Ascending aorta (tissue), 2 donors: ENCODE measurements at places on chromosomes 3 and 15.
A peak's percentile ranks its signal among the peaks of the same experiment; 100 is the strongest.

DNA sequence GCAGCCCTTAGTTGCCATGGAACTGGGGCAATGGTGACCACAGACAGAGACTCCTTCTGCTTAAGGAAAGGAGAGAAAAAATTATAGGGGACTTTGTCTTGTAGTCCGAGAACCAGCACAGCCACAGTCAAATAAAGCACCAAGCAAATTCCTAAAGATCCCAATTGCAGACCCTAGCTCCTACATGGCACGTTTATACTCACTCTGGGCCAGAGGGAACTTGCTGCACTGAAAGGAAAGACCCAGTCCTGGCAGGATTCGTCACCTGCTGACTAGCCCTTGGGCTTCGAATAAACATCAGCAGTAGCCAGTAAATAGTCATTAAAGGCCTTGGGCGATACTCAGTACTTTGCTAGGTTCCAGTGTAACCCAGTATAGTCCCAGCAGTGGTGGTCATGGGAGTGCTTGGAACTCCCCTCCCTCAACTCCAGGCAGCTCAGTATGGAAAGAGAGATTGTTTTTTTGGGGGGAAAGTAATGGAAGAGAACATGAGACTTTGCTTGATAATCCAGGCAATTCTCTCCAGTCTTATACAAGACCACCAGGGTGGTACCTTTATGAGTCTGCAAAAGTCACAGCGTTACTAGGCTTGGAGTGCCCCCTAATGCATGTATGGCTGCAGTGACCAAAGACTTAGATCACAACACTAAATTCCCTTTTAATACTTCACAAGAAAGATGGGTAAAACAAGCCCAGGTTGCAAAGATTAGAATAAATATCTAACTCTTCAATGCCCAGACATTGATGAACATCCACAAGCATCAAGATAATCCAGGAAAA is 66.4 kb upstream of the AGTR1 start:
- DNase-seq = no peak

DNA sequence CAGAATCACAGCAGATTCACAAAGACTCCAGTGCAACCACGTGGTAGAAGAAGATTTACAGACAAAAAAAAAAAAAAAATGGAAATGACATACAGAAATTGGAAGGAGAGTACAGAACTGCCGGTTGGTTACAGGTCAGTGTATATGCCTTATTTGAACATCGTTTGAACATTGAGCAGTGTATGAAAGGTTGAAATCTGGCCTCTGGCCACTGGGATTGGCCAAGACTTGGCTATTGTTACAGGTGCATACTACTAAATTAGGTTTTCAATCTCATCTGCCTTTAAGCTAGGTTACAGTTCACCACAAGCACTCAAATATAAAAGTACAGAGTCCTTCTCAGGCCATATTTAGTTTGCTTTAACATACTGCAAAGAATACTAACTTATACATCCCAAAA is 59.8 kb downstream of the THBS1 start:
- DNase-seq = no peak

- no peak for DNase-seq
Observed at GRCh38 chr3:42532229-42532628, 29.8 kb downstream of the VIPR1 start.

- DNase-seq = no peak
Observed at GRCh38 chr3:13019243-13020095, 53.8 kb downstream of the IQSEC1 start.

- peak; percentile 63 for DNase-seq
Observed at GRCh38 chr3:71066849-71067261, 516.7 kb downstream of the FOXP1 start.

DNA sequence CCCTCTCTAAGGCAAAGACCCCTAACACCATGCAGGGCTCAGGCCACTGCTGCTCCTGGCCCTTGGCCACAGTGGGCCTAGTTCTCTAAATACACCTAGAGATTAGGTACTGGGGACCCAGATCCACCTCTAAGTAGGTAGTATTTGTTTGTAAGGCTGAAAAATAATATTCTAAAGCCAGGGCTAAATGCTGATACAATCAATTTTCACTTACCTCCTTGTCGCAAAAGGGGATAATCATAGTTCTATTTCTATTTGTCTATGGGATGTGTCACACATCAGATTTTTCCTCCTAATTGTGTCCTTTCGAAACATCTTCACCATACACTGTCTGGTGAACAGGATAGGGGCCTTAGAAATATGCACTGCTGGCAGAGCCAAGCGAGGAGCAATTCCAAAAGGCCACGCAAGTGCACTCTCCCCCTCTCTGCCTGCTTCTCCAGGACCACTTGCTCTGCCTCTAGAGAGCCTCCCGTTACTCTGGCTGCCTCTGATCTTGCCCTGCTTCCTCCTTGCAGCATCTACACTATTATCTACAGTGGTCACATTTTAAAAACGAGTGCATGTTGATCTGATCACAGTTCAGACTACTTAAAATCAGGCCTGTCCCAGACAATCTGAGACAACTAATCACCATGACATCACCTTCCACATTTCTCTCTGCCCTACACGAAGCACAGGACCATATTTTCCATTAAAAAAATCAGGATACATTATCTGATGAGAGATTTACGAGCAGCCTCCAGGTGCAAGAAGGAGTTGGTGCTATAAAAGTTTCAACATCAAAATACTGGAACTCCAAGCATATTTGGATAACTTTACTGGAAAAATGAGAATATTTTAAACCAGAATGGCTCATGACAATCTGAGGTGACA is 115.4 kb downstream of the MYLK start:
- no peak for DNase-seq

- no peak for DNase-seq
Observed at GRCh38 chr15:23762026-23762425, 74.9 kb upstream of the NDN start.

DNA sequence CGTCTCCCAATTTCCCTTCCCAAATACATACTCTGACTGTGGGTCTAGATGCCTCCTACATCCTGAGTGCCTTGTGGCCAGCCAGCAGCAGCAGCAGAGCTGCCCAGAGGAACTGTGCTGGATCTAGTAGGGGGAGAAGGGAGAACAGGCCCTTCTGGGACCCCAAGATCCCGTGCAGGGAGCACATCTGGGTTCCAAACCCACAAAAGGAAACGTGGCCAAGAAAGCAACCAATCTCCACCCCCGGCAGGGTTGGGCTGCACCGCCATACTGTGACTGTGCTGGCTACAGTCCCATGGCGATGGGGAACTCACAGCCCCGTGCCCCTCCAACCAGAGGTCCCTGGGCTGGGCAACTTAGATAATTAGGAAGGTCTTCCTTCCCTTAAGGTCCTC is 86.3 kb downstream of the PPCDC start:
- DNase-seq = no peak

DNA sequence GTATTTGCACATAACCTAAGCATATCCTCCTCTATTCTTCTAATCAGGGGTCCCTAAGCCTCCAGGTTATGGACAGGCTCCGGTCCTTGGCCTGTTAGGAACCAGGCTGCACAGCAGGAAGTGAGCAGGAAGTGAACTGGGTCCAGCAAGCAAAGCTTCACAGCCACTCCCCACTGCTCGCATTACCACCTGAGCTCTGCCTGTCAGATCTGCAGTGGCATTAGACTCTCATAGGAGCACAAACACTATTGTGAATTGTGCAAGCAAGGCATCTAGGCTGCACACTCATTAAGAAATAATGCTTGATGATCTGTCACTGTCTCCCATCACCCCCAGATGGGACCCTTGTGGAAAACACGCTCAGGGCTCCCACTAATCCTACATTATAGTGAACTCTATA is 9.8 kb downstream of the MSL2 start:
- DNase-seq = no peak

- no peak for DNase-seq
Observed at GRCh38 chr3:52834871-52835501, at the start of gene MUSTN1. MUSTN1 (minus strand) TSS chr3:52835019; CDS start chr3:52834948, 71 bp downstream.

GRCh38 chr15:81026836-81027599 is 26.3 kb downstream of the TLNRD1 start:
- no peak for DNase-seq

DNA sequence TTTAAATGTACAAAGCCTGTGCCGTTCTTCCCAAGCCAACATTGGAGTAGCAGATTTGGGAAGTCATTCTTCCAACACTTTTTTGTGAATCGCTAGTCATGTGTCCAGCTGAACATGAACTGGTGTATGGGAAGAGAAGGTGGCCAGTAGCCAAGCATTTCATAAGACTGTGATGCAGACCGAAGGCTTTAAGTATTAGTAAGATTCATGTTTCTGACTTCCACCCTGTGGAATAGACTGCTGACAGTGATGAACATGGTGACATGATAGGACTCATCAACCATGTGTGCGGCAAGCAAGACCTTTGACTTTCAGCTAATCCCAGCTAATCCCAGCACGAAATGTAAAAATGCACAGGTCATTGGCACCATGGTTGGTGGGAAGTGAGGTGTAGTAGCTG is 48.3 kb upstream of the THSD4 start:
- no peak for DNase-seq

DNA sequence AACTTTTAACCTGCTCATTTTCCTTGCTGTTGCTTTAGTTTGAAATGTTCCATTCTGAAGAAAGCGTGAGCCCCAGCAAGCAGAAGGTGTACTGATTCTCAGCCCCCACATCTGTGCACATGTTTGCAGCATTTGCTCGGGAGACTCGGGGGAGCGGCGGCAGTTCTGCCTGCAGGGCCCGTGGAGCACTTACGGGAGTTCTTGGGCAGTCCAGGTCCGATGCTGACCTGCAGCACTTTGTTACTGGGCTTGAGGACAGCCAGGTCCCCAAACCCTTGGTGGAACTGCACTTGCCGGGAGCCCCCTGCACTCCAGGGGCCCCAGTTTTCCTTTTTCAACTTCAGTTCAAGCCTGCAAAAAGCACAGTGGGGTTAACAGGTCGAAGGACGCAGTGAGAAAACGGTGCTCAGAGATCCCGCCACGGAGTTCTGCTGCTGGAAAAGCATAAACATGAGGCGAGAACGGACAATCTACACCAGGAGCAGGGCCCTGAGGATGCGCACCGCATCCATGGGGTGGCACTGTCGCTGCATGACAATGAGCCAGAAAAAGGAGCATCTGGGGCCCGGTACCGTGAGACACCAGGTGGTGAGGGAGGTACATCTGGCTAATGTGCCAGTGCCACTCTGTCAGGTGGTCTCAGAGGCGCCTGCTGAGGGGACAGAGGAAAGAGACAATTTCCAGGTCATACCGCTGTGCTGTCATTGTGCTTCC is 45.6 kb upstream of the LDHAL6B start:
- DNase-seq = no peak

GRCh38 chr3:127013758-127014535 is 31.0 kb downstream of the PLXNA1 start:
- no peak for DNase-seq

- DNase-seq = no peak
Observed at GRCh38 chr3:67461667-67462142, 192.7 kb downstream of the SUCLG2 start.

GRCh38 chr3:147408188-147409100 is 721 bp upstream of the ZIC1 start:
- DNase-seq = no peak

DNA sequence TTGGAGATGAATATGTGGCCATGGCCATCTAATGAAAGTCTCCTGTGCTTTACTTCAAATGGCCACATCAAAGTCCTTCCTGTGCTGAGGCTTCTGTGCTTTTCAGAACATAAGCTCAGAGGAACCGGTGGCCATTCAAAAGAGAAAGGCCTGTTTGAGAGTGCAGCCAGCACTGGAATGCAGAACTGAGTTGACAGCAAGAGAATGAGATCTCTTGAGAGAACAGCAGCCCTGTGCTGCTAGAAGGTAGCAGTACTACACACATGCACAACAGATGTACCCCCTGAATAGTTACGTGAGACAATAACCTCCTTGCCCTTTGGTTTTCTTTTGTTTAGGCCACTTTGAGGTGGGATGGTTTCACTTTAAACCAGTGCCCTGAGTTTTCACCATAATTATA is 292.5 kb downstream of the PTPRG start:
- no peak for DNase-seq

DNA sequence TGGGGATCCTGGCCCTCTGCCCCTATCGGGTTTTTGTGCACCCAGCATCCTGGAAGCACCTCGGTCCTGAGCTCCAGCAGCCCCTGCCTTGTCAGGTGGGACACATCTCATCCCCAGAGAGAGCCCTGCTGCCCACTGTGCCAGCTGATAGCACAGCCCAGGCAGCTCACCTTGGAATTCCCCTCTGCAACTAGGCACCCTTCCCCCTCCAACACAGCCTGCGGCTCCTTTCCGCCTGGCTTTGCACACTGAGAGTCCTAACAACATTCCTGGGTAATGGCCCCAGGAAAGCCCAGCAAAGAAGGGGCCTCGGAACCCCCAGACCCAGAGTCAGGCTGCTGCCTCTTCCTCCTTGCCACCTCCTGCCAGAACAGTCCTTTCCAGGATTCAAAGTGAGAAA is 5.9 kb downstream of the HCN4 start:
- DNase-seq = no peak

DNA sequence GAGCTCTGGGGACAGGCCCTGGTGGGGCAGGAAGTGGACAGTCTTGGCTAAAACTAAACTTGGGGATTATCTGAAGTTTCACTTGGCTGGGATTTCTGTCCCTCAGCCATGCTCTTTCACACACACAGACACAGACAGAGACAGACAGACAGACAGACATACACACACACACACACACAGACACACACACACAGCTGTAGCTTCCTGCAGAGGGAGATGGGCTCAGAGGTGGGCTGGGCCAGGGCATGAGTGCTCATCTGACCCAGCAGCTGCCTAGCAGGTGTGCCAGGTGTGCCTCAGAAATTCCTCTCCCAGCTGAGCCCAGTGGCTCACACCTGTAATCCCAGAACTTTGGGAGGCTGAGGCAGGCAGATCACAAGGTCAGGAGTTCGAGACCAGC is 3.3 kb downstream of the RHOV start:
- no peak for DNase-seq

DNA sequence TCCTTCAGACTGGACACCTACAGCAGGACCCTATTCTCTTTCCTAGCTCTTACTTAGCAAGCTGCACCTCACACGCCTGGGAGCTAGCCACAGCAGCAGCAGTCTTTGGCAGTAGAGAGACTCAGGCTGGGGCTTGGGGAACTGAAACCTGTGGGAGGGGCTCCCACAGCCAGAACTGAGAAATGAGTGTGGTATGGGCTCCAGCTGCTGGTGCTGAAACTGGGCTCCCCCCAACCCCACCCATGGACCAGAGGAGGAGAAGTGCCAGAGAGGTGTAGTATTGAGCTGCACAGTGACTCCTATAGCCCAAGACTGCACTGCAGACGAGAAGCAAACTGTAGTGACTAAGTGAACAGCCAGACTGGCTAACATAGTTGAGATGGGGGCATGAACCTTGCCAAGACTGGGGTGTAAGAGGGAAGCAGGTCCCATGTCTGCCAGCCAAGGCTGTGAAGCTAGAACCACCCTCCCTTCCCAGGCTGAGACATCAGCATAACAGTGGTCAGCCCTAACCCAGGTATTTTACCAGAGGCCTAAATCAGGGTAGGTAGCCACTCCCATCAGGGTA is 62.5 kb downstream of the MYO5A start:
- peak; percentile 27 for DNase-seq

GRCh38 chr15:79067969-79068368 is 22.6 kb downstream of the RASGRF1 start:
- DNase-seq = no peak
